Heart right ventricle (tissue), 16 donors: ENCODE measurements at places on chromosomes 11 and 22. TPM values are rescaled to one million over a fixed set of nuclear protein-coding genes. Genes with fewer than 3 reads are reported as not detected.

Gene ACER3
- 11.7 TPM for total RNA-seq

DNA sequence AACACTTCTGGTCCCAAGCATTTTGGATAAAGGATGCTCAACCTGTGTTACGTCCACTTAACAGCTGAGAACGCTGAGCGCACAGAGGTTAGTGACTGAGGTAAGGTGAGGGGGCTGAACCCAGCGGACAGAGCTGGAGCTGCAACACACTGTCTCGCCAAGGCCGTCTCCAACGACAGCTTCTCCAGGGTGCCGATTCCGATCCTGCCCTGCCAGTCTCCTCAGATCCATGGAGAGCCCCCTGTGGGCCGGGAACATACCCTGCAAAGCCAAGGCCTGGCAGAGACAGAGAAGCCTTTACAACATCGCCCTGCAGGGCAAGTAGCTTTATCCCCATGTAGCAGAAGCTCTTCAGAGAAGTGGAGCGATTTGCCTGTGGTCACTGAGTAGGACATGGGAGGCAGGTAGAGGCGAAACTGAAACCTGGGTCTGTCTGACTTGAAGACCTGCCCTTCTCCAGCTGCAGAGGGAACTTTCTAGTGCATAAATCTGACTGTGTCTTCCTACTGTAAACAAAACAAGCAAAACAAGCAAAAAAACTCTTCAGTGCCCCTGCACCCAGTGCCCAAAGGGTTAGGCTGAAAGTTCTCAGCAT is 72.8 kb downstream of the SCUBE1 start:
- no peak overlapping the region for H3K4me3 ChIP-seq
- H3K27ac ChIP-seq = no peak overlapping the region

DNA sequence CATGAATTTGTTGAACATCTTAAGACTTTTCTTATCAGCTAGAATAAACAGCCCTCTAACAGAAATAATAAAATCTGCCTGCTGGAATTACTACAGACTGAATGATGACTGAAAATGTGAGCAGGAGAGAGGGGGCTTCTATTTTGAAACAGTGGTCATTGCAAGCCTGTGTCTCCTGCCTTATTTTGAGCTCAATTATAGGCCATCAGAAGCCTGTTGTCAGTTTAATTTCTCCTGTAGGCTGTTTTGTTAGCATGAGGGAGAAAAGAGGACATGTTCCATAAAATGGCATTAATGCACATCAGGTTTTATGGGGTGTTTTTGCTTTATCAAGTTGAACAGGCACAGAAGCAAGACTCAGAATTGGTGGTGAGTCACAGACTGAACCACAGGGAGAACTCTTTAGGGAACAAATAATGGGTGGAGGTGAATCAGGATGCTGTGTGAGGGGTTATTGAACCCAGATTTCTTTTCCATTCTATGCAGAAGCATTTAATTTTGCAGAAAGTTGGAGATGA is 129.1 kb downstream of the PARVA start:
- no peaks in the 10 kb centered on the region for H3K36me3 ChIP-seq
- DNase-seq = no peak
- peaks cover 16% of the 10 kb centered on the region for H3K4me1 ChIP-seq
- H3K27ac ChIP-seq = no peak overlapping the region
- no peak overlapping the region for H3K4me3 ChIP-seq

Gene POLA2
- total RNA-seq = 3.5 TPM

DNA sequence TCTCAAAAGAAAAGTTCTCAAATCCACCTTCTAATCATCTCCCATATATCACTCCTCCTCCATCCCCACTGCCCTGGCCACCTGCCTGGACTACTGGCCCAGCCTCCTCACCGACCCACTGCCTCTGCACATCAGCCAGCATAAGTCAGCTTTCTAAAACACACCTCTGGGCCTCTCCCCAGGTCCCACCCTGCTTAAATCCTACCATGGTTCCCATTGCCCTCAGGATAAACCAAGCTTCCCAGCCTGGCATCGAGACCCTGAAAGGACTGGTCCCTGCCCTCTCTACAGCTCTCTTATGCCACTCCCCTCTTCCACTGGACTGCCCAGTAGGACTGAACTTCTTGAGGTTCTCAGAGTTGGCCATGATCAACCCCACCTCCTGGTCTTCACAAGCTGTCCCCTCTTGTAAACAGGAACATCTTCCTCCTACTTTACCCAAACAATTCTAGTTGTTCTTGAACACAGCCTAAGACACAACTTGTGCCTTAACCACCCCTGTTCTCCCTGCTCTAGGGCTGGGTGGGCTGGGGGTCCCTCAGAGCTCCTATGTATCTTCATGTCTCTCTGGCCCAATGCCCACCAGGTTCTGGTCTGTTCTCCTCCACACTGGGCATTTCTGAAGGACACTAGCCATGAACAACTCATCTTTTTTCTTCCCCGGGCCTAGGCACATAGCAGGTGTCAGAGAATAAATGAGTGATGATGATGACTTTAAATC is 12.6 kb upstream of the P2RY6 start:
- H3K27ac ChIP-seq = no peak overlapping the region
- no peak for DNase-seq
- no peaks in the 10 kb centered on the region for H3K36me3 ChIP-seq
- peaks cover 5% of the 10 kb centered on the region for H3K27me3 ChIP-seq
- peaks cover 18% of the 10 kb centered on the region for H3K4me1 ChIP-seq
- H3K4me3 ChIP-seq = no peak overlapping the region

DNA sequence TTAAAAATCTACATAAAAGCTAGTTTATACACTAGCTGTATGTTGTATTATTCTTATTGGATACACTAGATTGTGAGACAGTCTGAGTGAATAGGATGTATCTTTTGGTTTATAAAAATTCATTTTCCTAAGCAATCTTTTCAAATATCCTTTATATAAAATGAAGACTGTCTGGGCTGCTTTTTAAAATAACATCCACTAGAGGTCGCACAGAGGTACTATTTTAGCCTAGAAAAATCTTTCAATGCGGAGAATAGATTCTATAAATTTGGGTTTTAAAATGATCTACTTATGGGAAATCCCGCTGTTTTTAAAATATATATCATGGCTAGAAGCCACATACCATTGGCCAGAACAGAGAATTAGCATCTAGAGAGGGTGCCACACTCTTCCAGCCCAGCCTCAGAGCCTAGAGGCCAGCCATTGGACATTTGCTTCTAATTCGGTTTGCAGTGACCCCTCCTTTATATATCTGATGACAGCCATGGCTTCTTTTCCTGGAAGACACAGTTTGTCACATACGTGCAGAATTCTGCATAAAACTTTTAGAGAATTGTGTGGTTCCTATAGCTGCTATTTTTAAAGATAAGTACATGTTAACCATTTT is 7.3 kb downstream of the C11orf97 start:
- no peak overlapping the region for H3K4me3 ChIP-seq
- no peaks in the 10 kb centered on the region for H3K4me1 ChIP-seq
- no peak overlapping the region for H3K27ac ChIP-seq
- no peak for DNase-seq

DNA sequence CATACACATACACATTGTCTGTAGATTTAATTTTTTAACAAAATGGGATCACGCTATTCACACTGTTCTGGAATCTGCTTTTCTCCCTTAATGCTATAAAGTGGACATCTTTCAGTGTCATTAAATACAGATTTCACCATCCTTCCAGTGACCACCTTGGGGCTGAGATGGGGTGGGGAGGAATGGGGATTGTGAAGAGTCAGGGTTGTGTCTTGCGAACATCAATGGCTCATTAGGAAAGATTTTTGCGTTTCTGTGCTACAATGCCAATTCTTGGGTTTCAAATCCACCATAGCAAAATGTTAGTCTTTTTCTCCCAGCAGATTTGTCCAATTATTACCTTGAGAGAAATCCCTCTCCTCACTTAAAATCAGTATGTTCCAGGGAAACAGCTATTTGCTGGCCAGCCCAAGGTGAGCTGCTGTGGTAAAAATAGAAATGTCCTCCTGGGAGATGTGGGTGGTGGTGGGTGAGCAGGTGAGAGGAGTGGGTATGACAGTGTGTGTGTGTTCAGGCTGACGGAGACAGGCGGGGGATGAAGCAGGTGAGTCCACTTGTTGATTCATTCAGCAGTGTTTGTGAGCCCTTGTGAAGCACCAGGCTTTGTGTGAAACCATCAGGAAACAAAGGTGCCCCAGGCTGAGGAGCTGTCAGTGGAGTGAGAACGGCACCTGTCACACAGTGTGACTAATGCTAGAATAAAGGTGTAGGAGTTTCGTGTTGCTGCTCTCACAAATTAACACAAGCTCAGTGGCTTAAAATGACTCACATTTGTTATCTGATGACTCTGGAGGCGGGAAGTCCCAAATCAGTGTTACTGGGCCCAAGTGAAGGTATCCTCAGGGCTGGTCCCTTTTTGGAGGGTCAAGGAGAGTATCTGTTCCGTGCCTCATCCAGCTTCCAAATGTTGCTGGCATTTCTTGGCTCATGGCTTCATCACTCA is 1.7 kb upstream of the CBX6 start:
- H3K36me3 ChIP-seq = peaks cover 10% of the 10 kb centered on the region
- no peak for DNase-seq
- H3K27ac ChIP-seq = peak overlapping the region; percentile 97
- H3K4me3 ChIP-seq = peak overlapping the region; percentile 78
- peaks cover 16% of the 10 kb centered on the region for H3K4me1 ChIP-seq
- no peaks in the 10 kb centered on the region for H3K27me3 ChIP-seq

GRCh38 chr22:22934543-22935055 is 47.0 kb downstream of the IGLL5 start:
- no peaks in the 10 kb centered on the region for H3K4me1 ChIP-seq
- no peak for DNase-seq
- H3K36me3 ChIP-seq = no peaks in the 10 kb centered on the region
- H3K27ac ChIP-seq = no peak overlapping the region
- no peak overlapping the region for H3K4me3 ChIP-seq
- H3K27me3 ChIP-seq = peaks cover 11% of the 10 kb centered on the region

DNA sequence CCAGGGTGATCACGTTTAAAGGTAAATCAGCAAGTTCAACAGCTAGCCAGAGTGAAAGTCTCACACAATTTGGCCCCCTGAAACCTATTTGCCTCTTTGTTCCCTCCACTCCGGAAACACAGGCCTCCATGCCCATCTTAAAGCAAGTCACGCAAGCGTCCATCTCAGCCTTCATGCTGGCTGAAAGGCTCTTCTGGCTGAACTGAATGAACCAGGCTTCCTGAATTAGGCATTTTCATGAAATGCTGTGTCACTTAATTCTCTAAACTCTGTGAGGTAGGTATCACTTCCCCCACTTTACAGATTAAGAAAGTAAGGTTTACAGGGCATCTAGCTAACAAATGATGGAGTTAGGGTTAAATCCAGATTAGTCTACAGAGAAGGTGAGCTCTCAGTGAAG is 1.4 kb downstream of the SLC25A17 start:
- H3K36me3 ChIP-seq = peaks cover 2% of the 10 kb centered on the region
- peaks cover 28% of the 10 kb centered on the region for H3K4me1 ChIP-seq
- no peaks in the 10 kb centered on the region for H3K27me3 ChIP-seq
- no peak overlapping the region for H3K27ac ChIP-seq

Gene RAB38
- 0.31 TPM for total RNA-seq

Gene APOL3
- total RNA-seq = 29.5 TPM

Gene PKDREJ
- 0.05 TPM for total RNA-seq

DNA sequence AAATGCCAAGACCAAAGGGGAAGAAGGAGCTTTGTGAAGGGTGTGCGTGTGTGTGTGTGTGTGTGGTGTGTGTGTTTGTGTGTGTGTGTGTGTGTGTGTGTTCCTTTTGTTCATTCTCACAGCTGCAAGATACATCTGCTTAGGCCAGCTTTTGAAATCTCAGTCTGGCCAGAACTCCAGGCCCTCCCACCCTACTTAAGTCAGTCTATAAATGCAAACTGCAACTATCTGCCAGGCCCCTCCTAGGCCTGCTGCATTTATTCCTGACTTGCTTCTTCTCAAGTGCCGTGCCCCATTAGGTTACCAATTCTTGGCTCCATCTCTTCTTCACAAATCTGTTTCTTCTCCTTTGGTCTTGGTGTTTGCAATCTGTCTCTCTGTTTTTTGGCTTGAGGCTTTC is 21.6 kb upstream of the RIC3 start:
- no peaks in the 10 kb centered on the region for H3K4me1 ChIP-seq
- H3K4me3 ChIP-seq = no peak overlapping the region
- H3K36me3 ChIP-seq = no peaks in the 10 kb centered on the region
- DNase-seq = no peak

DNA sequence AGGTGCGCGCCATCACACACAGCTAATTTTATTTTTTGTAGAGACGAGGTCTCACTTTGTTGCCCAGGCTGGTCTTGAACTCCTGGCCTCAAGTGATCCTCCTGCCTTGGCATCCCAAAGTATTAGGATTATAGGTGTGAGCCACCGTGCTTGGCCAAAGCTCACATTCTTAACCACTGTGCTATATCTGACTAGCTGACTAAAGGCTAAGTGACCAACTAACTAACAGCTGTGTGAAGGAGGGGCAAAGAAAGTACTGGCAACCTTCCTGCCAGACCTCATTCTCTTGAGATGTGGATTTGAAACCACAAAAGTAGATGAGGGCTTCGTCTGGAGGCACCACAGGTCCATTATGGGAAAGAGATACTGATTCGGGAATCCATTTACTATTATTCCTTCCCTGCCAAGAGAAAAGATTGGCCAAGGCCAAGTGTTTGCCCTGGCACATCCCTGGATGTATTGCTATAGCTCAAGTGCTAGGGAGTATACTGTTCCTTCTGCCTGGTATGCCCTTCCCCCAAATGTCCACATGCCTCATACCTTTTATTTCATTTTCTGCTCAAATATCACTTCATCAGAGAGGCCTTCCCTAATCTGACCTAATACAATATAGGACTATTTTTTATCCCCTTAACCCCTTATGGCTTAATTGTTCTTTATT is 52.7 kb upstream of the RRM1 start:
- H3K27me3 ChIP-seq = no peaks in the 10 kb centered on the region
- H3K36me3 ChIP-seq = no peaks in the 10 kb centered on the region
- peaks cover 11% of the 10 kb centered on the region for H3K4me1 ChIP-seq
- H3K4me3 ChIP-seq = no peak overlapping the region

- no peak overlapping the region for H3K4me3 ChIP-seq
- H3K27me3 ChIP-seq = no peaks in the 10 kb centered on the region
- peaks cover 60% of the 10 kb centered on the region for H3K4me1 ChIP-seq
- DNase-seq = no peak
- no peaks in the 10 kb centered on the region for H3K36me3 ChIP-seq
Observed at GRCh38 chr11:126335463-126335760, 20.1 kb upstream of the ST3GAL4 start.

GRCh38 chr11:24622262-24622661 is 125.4 kb downstream of the LUZP2 start:
- H3K4me1 ChIP-seq = no peaks in the 10 kb centered on the region
- no peak overlapping the region for H3K4me3 ChIP-seq
- H3K27ac ChIP-seq = no peak overlapping the region
- H3K36me3 ChIP-seq = no peaks in the 10 kb centered on the region
- no peaks in the 10 kb centered on the region for H3K27me3 ChIP-seq
- DNase-seq = no peak

- peaks cover 4% of the 10 kb centered on the region for H3K36me3 ChIP-seq
- H3K27me3 ChIP-seq = no peaks in the 10 kb centered on the region
- DNase-seq = peak; percentile 69
- peak overlapping the region; percentile 55 for H3K27ac ChIP-seq
Observed at GRCh38 chr22:41660416-41660815, 28.3 kb downstream of the SNU13 start.

GRCh38 chr11:75308116-75308515 is 43.3 kb downstream of the ARRB1 start:
- H3K27me3 ChIP-seq = no peaks in the 10 kb centered on the region
- no peaks in the 10 kb centered on the region for H3K36me3 ChIP-seq
- peaks cover 82% of the 10 kb centered on the region for H3K4me1 ChIP-seq

Gene MB
- 18,111 TPM for total RNA-seq
